ENCODE measurements at places on chromosomes 7 and 10.

GRCh38 chr10:23015021-23015707, 80.2 kb upstream of the MSRB2 start:
- DNase-seq: no peak

DNA sequence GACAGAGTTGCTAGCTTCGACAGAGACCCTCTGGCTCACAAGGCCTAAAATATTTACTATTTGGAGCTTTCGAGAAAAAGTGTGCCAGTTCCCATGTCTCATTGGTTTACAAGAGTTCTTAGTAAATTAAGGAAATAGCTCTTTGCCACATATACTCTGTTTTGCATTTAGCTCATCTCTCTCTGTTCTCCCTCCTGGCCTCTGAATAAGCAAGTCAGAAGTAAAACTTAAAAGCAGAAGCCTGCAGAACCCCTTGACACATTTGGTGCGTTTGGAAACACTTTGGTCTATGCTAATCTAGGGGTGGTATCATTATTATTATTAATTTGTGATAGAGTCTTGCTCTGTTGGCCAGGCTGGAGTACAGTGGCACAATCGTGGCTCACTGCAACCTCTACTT, 6.4 kb downstream of the CARD11 start:
- no peak for DNase-seq

DNA sequence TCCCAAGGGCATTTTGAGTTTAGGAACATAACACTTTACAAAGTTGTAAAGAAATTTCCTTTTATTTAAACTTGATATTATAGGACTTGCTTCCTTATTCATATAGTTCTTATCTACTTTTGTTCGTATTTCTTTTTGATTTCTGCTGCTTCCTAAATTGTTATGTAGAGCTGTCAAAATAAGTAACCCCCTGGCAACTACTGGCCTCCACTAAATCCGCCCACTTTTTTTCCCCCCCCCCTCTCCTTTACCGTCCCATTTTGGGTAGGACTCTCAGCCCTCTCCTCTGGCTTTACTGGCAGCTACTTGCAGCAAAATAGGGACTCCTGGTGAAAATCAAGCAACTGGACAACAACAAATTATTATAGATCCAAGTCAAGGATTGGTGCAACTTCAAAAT, 1.1 kb downstream of the SP4 start:
- no peak for DNase-seq

DNA sequence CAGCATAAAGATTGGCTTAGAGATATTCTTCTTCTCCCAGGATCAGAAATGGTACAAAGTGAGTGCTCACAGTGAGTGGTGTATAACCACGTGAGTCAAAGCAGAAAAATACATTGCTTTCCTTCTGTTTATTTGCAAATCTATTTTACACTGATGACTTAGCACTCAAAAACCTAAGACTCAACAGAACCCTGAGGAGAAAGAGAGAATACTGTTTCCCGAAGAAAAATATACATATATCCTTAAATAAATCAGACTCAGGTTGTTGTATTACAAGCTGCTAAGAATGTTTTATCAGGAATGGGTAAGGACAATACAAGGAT, 48.7 kb downstream of the ODAD2 start:
- DNase-seq: no peak

DNA sequence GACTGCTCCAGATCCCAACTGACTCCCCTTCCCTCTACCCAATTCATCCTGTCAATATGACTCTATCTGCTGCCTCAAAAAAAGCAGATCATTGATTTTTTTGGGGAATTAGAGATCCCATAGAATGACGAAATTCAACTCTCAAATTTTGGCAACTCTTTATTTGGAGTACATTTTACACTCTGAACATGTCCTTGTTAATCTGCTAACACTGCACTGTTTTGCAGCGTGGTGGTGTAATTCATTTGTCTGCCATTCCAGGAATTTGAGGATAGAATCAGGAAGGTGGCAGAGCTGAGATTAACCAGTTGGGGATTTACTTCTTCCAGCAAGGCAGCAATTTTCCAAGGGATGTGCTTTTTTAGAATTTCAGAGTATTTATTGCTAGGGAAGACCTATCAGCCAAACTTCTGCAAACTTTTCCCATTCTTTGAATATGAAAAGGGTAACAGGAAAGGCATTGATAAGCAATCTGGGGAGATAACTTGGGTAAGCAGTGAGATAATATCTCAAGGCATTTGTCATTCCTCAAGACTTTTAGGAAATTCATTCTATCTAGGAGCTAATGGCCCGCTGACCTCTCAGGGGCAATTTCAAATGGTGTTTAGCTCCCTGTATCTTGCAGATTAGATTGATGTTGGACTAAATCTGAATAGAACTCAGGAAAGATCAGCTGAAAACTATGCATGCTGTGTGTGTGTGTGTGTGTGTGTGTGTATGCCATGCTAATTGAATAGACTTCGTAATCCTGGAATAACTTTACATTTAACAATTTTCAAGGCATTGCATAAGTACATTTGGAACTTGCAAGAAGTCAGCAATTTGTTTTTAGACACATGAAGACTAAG, 9.7 kb downstream of the BAMBI start:
- DNase-seq: no peak

DNA sequence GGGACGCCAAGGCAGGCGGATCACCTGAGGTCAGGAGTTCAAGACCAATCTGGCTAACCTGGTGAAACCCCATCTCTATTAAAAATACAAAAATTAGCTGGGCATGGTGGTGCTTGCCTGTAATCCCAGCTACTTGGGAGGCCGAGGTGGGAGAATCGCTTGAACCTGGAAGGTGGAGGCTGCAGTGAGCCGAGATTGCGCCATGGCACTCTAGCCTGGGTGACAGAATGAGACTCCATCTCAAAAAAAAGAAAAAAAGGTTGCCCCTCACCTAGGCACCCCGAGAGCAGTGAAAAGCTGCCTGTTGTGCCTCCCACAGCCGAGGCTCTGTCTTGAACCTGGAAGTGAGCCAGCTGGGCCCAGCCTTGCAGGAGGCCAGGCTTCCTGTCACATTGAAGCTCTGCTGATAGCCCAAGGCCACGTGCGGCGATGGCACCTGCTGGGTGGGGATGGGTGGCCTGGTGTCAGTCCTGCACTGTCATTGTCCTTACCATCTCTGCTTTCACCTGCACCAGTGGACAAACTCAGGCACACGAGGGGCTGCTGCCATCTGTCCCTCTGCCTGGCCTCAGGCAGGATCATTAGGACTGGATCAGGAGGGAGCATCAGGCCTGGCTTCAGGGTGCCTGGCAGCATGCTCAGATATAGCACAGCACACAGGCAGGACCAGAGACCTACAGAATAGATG, 37.8 kb downstream of the DNAJB12 start:
- DNase-seq: peak; percentile 33

DNA sequence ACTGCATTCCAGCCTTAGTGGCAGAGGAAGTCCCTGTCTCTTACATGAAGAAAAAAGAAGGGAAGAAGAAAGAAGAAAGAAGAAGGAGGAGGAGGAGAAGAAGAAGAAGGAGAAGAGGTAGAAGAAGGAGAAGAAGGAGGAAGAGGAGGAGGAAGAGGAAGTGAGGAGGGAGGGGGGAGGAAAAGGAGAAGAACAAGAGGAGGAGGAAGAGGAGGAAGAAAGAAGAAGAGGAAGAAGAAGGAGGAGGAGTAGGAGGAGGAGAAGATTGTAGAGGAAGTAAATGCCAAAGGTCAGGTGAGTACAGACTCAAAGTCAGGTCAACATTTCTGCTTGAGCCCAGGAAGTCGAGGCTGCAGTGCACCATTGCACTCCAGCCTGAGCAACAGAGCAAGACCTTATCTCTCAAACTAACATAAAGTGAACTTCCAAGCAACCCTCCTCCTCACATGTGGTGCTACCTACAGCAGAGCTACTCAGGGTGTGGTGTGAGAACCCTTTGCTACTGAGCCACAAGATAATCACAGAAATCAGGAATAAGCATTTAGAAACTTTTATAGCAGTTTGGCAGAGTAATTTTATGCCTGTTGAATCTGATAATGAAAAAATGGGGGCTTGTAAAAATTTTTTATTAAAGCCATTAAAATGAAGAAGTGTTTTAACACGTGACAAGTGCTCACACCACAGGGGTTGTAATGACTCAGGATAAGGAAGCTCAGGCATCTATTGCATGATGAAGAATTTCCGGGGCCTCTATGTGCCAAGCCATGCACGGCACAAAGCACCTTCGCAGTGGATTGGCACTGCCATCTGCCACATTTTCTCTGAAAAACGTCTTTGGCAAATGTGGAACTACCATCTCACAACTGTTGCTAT, 224.9 kb upstream of the AUTS2 start:
- no peak for DNase-seq

DNA sequence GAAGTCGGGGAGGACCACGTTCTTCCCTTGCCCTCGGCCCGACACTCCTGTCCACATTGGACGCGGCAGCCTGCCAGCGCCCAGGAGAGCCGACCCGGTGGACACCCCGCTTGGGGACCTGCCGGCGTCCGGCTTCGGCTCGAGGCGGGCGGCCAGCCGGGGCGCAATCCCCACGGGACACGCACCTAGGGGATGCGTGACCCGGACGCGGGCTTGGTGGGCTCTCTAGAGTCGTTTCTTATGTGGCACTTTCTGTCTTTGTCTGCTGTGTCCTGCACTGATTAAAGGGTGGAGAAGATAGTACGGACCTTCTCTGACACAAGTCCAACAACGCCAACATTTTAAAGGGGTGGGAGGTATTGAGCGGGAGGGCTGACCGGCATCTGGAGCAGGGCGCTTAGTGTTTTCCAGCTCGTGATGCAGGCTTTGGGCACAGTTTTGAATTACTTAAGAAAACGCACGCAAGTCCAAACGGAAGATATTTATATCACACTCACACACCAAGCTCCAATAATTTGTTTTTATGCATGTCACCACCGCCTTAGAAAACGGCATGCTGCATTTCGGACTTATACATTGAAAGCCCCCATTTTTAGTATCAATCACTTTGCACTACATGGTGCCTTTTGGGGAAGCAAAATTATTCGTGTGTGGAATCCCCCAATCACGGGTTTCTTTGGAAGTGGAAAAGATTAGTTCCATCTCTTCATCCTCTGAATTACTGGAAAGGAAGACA, 3.9 kb upstream of the SPAG6 start:
- DNase-seq: no peak

DNA sequence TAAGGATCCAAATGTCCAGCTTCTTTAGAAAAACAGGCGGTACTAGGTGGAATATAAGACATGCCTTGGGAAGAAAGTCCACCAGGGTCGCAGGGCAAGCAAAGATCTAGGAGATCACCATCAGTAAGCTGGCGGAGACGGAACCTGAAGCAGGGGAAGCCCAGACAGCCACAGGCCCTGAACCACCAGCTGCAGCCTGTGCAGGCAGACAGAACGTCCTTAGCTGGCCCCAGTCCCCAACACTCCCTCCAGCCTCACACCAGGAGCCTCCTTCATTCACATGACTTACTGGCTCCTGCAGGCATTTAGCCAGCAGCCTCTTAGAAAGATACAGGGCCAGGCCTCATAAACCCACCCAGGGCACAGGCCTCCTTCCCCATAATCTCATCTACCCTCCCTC, 17.4 kb downstream of the RGS10 start:
- no peak for DNase-seq

DNA sequence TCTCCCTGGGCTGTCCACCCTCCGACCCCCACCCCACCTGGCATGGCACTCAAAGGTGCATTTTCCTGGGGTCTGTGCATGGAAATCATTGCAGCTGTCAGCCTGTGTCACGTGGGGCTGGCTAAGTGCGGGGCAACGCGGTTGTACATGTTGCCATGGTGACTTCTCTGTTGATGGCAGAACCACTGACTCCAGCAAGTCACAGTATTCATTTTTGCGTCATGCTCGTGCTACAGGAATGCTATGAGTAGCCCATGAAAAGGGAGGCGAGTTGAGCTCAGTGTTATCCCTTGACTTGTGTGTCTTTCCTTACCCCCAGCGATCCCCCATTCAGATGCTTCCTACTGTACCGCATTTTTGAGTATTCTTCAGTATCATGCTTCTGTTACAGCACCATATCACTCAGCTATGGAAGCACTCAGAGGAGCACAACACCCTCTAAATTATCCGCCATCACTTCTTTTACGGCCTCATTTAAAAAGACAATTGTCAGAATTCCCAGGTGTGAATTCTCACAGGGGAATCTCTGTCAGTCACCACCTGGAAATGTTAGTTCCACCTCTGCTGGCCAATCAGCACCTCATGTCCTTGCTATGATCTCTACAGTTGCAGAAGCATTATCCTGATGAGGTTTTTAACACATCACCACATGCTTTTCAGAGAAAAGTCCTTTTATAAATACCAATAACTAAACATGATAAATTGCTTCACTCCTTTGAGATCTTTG, 194.4 kb upstream of the C7orf33 start:
- no peak for DNase-seq

- no peak for DNase-seq
Measured at GRCh38 chr10:30736685-30737232, 107.2 kb upstream of the LYZL2 start.

DNA sequence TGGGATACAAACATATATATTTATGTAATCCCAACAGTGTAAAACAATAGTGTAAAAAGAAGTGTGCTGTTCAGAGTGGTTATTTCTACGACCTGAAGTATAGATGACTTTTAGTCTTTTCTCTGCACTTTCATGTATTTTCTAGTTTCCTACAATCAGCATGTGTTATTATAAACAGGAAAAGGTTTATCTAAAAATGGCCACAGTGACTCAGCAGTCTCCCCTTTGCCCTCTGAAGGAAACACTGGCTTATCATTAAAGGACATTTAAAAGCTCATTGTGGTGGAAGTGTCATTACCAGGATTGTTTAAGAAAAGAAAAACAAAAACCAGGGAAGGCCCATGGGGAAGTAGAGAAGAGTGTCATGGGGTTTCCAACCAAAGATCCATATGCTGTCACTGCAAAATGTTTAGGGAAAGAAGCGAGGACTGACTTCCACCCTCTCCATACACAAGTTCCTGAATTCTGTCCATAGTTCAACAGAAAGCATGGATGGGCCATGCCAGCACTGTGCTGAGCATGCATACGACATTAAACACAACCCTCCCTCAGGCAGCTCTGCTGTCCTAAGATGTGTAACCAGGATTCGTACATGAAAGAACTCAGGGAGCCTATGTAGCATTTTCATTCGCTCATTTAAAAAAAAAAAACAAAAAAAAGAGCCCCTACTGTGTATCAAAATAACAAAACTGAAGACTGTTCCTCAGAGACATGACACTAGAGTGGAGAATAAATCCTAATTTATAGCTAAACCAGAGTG, 10.2 kb downstream of the CYREN start:
- DNase-seq: no peak

DNA sequence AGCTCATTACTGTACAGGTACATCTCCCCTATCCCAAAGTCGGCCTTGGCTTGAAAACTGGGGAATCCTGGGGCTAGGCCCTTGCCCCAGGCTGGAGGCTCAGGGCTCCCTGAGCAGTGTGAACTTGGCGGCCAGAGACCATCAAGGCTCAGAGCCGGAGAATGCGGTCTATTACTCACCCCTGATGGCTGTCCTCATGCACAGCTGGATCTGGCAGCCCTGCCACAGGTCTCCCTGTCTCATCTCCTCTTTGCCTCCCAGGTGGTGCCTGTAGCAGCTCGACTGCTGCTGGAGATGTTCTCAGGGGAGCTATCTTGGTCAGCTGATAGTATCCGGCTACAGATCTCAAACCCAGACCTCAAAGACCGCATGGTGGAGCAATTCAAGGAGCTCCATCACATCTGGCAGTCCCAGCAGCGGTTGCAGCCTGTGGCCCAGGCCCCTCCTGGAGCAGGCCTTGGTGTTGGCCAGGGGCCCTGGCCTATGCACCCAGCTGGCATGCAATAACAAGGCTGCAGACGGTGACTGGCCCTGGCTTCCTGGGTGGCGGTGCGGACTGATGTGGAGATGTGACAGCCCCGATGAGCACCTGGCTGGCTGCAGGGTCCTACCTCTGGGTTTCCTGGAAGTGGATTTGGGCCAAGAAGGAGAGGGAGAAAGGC, 10.7 kb downstream of the IRF5 start:
- no peak for DNase-seq

Data from NCI-H774 (cell line).